Forelimb muscle (tissue), 1 donor: ENCODE measurements at places on chromosomes 5 and 9. TPM values are rescaled to one million over a fixed set of nuclear protein-coding genes. Genes with fewer than 3 reads are reported as not detected.

GRCh38 chr5:131773805-131774204 is 23.0 kb downstream of the FNIP1 start:
- no peak for DNase-seq

GRCh38 chr9:127897193-127897692 is 2.2 kb downstream of the ST6GALNAC6 start:
- no peak for DNase-seq

GRCh38 chr9:87718231-87718630 is 7.7 kb upstream of the CTSL start:
- no peak for DNase-seq

- no peak for DNase-seq
Measured at GRCh38 chr9:2158766-2159430, 143.8 kb downstream of the SMARCA2 start.

The CARD9 gene
- 0.82 TPM for polyA plus RNA-seq

The QRFP gene
- polyA plus RNA-seq: 0.33 TPM

DNA sequence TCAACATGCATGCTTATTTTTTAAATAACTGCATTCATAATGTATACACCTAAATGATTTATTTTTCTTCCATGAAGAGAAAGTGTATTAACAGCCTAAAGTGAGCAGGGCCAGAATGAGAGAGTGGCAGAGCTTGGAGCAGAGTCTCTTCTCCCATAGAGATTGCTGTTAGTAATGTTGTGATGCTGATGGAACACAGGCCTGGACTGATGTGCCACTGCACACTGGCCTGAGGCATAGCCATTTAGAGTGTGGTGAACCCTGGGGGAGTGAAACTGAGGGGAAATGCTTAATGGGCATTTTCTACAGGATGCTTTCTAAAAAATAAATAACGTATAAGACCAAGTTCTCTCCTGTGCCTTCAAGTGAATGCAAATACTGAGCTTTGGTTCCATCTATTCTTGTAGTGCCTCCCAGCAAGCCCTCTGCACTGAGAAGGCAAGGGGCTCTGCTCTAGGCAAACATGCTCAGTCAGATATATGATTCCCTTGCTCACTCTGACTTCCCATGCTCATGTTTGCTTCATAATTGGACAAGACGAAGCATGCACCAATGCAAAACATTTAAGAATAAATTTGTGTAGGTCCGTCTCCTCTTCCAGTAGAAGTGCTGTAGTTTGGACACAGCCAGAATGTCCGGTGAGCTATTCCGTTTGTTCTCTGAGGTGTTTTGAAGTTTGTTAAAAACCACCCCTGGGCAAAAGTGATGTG is 185.7 kb downstream of the PBX3 start:
- DNase-seq: no peak

DNA sequence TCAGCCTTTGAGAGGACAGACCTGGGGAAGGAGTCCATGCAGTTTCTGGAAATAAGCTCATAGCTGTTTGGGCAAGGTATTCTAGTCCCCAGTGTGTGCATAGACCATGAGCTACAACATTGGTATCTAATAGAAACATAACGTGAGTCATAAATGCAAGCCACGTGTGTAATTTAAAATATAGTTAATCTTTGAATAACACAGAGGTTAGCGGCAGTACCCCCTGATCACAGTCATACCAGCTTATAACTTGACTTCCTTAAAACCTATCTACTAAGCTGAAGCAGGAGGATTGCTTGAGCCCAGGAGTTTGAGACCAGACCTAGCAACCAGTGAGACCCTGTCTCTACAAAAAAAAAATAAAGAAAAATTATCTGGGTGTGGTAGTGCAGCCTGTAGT is 46.4 kb upstream of the CPEB4 start:
- DNase-seq: no peak

- no peak for DNase-seq
Measured at GRCh38 chr5:34587355-34588241, 68.5 kb upstream of the RAI14 start.

The S1PR3 gene
- 24.6 TPM for polyA plus RNA-seq

The PCDHGA2 gene
- 2.1 TPM for polyA plus RNA-seq

The ABO gene
- polyA plus RNA-seq: 1.3 TPM

DNA sequence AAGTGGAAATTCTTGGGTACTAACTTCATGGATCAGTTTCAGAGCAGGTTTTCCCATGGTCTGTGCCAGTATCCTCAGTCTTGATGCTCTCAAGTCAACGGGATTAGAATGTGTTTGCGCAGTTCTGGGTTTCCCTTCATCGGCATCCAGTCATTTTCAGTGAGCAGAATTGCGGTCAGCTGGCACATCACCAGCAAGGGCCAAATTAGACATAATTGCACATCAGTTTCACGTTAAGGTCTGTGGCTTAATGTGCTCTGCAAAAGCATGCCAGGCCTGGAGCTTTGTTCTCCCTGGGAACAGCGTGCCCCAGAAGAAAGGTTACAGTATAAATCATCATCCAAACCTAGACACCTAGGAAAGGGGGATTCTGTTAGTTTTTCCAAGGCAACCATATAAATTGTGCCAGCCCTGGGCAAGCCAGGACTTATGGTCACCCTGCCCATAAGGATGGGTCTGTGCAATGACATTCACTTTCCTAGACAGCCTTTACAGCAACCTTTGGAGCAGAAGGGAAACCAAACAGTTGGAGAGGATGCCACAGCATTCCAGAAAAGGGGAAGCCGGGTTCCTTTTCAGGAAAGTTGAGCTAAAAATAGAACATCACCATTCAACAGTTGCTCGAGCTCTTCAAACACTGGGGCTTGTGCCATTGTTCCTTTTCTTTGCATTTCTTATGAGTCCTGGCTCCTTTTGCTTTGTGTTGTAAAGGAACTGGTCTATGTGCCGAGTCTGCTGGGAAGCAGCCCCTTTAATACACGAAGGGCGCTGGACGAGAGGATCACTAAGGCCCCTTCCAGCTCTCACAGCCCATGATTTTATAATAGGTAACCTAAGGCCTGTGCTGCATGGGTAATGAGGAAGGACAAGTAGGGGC is 23.1 kb downstream of the IQGAP2 start:
- no peak for DNase-seq

DNA sequence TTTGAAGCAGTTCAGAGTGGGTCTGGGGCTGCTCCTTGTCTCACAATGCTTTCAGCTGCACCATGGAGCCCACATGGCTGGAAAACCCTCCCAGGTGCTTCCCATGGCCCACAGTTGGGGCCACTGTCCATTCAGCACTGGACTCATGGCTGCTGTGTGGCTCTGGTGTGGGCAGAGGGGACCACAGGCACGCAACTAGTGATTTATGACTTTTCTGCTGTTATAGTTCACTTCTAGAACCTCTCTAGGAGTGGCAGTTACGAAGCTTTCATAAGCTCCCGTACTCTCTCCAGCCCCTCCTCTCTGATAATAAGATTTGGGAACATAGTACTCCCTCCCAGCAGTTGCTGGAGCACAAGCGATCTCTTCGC is 29.0 kb downstream of the GLRA1 start:
- DNase-seq: no peak

DNA sequence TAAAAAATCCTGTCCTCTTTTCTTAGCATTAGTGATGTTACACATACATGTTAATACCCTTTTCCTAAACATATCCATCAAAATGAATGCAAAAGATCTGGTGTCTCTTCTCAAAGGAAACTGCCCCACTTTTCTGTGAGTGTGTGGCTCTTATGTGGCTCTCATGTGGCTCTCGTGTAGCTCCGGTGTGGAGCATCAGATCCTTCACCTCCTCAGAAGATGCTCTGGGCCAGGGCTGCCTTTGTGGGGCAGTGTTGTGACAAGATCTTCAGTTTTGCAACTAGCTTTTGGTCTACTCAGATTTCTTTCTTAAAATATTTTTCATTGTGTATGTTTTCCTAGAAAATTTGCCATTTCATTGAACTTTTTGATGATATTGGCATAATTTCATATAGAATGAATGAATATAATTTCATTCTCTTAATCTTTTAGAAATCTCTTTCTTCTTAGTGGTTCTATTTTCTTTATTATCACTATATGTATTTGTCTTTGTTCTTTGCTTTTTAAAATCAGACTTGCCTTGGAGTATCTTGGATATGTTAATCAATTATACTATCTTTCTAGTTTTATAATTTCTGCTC is 19.4 kb downstream of the GARNL3 start:
- DNase-seq: no peak

The PRUNE2 gene
- 10.8 TPM for polyA plus RNA-seq

The MYMK gene
- 58.2 TPM for polyA plus RNA-seq

DNA sequence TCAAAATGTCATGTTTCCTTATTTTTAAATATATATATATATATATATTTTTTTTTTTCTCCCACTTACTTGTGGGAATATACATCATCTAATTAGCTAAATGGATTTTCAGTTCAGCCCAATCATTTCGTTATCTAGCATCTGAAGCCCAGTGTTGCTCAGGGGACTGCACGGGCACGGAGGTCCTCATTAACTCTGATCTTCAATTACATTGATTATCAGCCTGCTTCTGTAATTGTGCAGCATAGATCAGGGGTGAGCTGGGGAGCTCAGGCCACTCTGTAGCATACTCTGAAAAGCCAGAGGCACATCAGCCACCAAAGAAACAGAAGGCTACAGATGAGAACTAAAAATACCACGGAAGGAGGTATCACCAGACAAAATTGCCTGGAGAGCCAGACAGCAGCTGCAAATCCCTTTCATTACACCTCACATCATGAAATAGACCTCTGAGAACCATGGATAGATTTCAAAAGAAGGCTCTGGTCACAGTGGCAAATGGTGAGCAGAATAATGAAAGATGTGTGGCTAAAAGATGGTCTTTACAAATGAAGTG is 326.4 kb downstream of the TRIM32 start:
- no peak for DNase-seq

The HK3 gene
- 0.82 TPM for polyA plus RNA-seq

DNA sequence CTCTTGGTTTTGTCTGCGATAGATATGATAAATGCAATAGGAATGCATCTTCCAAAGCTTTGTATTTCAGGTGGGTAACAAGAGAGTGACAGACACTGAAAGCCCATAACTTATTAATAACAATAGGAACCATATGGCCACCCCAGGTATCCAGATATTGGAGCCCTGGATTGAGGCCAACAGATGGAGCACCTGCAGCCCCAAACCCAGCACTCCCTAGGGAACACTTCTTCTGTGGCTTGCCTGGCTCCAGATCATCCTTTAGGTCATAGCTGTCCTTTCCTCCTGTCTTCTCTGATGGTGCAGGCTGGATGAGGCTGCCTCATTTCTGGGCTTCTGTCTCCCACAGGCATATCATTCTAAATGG is 5.0 kb upstream of the IL3 start:
- no peak for DNase-seq

The TMEM174 gene
- polyA plus RNA-seq: not detected

GRCh38 chr5:172600571-172600970 is 40.5 kb upstream of the NEURL1B start:
- no peak for DNase-seq

GRCh38 chr5:176772271-176773210 is 37.8 kb upstream of the UNC5A start:
- DNase-seq: no peak

DNA sequence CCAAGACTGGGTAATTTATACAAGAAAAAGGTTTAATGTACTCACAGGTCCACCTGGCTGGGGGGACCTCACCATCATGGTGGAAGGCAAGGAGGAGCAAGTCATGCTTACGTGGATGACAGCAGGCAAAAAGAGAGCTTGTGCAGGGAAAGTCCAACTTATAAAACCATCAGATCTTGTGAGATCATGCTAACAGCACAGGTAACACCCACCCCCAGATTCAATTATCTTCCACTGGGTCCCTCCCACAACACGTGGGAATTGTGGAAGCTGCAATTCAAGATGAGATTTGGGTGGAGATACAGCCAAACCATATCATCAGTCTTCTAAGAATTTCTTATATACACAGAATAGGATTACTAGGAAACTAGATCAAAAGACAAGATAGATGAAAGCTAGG is 555.6 kb downstream of the PRR16 start:
- no peak for DNase-seq

DNA sequence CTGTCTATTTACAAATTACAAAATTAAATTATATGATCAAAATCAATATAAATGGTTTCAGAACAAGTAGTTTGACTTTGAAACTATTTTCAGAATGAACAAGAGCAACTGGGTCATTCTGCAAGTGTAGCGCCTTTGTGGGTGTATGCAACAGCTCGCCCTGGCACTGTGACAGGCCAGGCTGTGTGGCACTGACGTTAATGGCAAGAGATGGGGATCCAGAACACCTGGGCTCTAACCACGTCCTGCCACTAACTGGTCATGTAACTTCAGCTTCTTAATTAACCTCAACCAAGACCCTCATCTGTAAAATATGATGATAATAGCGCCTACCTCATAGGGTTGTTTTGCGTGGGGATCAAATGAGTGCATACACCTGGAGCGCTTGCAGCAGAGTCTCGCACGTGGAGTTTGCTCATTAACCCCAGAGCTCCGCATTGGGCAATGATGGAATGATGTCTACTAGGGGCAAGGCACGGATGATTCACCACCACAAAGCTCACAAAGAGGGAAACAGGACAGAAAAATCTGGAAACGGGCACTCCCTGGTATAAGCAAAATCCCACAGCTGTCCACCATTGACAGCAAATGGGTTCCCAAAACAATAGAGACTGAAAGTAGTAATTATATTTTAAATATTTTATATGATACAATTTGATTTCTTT is 639.4 kb downstream of the SEMA5A start:
- DNase-seq: no peak

GRCh38 chr9:6611865-6612264 is 33.7 kb downstream of the GLDC start:
- DNase-seq: no peak

DNA sequence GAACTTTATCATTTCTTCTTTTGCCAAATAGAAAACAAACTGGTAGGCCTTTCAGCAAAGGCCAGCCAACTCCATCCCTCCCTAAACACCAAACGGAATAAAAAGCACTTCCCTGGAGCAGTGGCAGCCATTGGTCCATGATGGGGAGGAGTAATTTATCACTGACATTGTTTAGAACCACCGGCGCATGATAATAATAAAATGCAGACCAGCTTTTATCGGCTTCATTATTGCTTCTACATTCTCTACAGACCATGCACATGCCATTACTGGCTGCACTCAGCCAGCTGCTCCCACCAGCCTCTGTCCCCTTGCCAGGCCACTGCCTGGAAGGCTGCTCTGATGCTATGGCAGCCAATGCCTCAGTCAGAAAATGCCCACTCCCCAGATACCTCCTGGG is 45.9 kb downstream of the ABCA1 start:
- DNase-seq: no peak

- DNase-seq: no peak
Measured at GRCh38 chr9:7115606-7116005, 357.8 kb downstream of the KDM4C start.

GRCh38 chr9:113857875-113858274 is 18.2 kb upstream of the ZNF618 start:
- no peak for DNase-seq

DNA sequence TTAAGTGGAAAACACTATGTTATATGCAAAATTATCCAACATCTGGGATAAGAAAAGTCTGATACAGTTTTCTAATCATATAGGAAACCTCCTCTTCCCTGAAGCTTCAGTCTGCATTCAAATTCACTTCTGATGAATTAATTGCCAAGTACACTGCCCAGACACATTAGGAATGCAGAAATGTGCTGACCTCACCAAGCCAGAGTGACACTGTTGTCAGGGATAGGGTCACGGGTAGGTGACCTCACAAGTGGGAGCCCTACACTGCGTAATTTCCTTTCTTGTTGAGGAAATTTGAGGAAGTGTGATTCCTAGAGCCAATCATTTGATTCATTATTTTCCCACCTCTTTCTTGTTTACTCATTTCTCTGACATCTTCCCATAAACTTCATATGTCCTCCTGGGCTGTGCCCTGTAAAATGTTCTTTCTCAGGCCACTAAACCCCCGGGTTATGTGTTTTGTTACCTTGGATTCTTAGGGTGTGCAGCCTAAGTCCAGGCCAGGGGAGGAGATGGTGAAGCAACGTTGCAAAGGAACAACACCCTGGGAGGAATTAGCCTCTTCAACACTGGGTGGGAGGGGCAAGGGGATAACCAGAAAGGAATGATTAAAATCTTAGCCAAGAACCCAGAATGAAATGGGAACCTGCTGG is 411.9 kb downstream of the MTRR start:
- no peak for DNase-seq
